Smooth muscle cell of bladder (primary cell): ENCODE measurements at places on chromosomes 3 and 15. TPM values are rescaled to one million over a fixed set of nuclear protein-coding genes. Genes with fewer than 3 reads are reported as not detected.

The MUC4 gene
- total RNA-seq = under 0.01 TPM in 1 of 2 replicates, not detected in the other

The FAM3D gene
- total RNA-seq = not detected in 2 replicates

The SAMMSON gene
- not detected in 2 replicates for total RNA-seq

The LDHAL6B gene
- total RNA-seq = not detected in 2 replicates

The TLR9 gene
- under 0.01 TPM in 1 of 2 replicates, not detected in the other for total RNA-seq

The RHOV gene
- under 0.01 TPM in 1 of 2 replicates, not detected in the other for total RNA-seq

The CPA3 gene
- not detected in 2 replicates for total RNA-seq

The GOLGA6D gene
- not detected in 2 replicates for total RNA-seq
